ENCODE measurements at places on chromosomes 6 and 20.

DNA sequence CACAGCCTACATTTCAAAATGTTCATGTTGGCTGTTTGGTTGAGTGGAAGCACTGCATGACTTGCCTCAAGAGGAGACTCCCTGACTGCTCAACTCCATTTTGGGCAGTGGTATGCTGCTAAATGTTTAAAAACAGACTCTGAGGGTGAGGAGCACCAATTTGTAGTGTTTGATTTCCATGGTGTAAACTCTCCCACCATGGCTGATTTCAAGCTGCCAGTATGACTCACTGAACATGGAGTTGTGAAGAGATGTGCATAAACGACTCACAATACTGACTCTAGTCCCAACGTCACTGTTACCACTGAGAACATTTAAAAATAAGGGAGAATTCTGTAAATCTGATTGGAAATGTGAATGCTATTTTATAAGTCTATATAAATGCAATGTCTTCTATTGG lies 70.4 kb downstream of the BACH2 start:
- no peak for DNase-seq

GRCh38 chr20:1391640-1392442 lies 1.0 kb downstream of the FKBP1A start:
- DNase-seq, result peak; percentile 51

DNA sequence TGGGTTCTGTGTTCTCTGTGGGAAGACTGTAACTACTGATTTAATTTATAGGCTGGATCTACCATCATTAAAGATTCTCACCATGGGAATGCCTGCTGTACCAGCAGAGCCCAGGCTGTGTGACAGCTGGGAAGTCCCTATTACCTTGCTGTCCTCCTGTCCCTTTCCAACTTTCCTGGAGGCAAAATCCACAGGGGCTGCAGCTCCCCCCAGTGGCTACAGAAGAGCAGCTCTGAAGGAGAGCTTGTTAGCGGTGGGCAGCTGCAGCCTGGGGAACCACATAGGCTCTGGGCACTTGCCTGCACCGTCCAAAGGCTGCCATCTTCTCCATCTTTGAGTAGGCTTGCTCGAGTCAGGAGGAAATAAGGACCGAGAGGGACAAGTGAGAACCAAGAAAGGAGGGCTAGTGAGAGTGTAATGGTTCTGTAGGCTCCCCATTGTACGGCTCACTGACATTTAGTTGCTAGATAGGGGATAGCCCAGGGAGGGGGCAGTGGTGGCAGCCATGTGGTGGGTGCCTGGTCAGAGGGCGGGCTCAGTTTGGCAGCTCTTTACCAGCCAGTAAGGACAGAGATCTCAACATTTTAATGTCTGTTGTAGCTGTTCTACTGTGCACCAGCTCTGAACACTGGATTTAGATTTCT lies 155.1 kb upstream of the MLIP start:
- DNase-seq, result no peak

GRCh38 chr20:63032026-63032800 lies 25.4 kb upstream of the BHLHE23 start:
- DNase-seq, result no peak

DNA sequence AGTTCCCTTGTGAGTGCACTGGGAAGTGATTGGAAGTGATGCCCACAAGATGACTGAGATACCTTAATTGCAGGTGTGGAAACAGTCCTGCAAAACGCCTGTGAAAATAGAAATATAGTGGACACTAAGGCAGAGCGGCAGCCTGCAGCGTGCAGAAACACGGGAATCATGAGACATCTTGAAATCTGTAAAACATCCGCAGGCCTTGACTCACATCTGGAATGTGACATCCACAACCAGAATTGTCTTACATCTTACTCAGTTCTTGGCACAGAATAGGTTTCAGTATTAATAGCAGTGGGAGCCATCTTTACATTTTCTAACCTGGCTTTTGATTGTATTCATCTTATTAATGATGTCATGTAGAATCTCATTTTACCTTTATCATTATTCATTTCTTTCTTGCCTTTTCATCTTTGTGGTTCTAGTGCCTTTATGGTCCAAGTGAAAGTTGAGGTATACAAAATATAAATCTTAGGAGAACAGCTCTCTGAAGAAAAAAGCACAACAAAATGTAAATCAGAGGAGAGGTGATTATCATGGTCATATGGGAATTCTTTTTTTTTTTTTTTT lies 44.6 kb downstream of the CDYL start:
- DNase-seq, result peak; percentile 29

DNA sequence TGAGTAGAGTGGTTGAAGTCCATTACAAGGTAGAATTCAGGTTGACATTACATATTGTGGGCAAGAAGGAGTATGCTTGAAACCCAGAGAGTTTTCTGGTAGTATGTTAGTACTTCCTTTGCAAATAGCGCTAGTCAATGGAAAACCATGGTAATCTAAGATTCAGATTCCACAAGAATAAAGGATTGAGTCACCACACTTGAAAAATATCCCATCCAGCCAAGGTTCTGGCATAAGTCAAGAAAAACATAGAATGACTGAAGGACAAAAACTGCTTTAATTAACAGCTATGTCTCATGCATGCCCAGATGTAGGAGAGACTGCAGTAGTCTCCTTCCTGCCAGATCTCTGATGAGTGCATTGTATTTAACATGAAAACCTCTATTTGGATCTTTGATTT lies 469.8 kb downstream of the BMP2 start:
- DNase-seq, result no peak

- DNase-seq, result peak; percentile 71
These were observed 31.9 kb upstream of the TXLNB start for GRCh38 chr6:139323511-139324300.

DNA sequence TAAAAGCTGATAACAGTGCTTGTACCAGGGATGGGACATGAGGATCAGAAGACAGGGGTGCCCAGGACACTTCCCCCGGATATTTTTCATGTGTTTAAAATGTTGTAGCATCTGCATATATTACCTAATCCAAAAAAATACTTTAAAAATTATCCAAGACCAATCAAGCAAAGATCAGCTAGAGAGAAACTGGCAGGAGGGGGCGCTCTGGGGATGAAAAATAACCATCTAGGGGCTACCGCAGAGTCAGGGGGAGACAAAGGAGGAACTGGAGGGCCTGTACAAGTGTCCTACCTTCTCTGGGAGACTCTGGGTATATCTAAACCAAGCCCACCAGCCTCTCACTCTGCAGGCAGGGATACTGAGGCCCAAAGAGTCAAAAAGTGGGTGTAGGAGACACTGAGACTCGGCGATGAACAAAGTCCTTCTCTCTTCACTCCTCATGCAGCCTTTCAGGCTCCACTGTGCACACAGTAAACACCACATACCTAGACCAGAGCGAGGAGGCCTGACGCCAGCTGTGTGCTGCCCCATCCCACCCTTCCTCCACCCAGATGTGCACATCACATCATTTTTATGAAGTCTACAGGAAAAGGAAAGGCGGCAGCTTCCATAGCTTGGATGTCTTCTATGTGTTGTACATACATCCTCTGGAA lies 9.8 kb downstream of the RIMS4 start:
- DNase-seq, result no peak

Data from skeletal muscle cell (primary cell).